Skin of body (tissue), 3 donors: ENCODE measurements at places on chromosomes 12 and 14.

- DNase-seq: no peak
These were observed 92.8 kb upstream of the KCNA1 start for GRCh38 chr12:4816744-4817525.

DNA sequence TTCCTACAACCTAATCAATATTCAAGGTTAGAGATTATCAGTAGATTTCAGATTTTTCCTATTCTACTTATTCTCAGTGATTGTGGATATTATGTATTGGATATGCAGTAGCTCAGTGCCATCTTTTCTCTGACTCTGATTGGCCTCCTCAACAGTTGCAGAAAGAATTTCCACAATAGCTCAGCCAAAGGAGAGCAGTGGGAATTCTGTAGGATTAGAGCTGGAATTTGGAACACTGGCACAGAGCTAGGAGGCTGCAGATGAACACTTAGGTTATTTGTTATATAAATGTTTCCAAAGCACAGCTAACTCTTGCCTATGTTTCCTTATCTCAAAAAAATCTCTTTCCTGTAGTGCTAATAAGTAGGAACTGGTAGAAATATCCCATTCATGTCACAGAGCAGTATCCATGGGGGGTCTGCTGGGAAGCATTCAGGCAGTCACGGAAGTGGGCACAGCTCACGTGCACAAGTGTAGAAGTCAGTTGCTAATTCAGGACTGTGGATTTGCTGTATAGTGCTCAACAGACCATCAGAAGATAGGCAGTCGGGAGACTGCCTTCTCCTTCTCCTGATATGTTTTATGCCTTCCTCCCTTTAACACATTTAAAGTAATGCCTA is 116.2 kb upstream of the TMEM260 start:
- DNase-seq: peak; percentile 55

GRCh38 chr14:53640695-53641094 is 315.9 kb downstream of the BMP4 start:
- DNase-seq: peak; percentile 72

DNA sequence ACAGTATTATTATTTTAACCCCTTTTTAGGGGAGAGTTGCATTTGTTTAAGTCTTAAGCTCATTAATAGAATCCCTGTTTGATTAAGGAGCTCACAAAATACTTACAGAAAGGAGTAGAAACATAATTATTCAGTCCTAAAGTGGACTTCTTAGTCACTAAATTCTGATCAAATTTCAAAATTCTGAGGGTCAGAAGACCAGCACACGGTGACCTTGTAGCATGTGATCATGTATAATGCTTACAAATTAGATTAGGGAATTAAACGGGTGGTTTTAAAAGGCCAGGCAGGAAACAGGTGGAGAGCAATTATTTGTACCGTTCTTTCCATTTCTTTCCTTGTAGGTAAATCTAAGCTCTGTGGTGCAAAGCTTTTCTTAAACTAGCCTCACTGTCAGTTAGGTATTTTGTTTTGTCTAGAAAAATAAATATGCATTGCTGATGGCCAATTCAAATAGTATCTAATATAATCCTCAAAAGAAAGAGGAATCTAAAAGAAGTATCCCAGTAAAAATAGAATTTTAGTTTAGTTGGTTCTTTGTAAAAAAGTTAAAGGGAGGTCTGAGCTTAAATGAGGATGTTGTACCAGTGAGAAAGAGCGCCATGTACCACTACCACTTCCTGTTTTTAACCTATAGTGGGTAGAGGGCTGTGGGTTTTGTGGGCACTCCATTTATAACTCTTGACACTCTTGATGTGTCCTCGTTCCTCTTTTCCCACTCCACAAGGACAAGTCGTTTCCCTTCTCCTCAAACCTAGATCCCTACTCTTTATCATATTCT is 51.1 kb downstream of the SLC38A1 start:
- DNase-seq: no peak

DNA sequence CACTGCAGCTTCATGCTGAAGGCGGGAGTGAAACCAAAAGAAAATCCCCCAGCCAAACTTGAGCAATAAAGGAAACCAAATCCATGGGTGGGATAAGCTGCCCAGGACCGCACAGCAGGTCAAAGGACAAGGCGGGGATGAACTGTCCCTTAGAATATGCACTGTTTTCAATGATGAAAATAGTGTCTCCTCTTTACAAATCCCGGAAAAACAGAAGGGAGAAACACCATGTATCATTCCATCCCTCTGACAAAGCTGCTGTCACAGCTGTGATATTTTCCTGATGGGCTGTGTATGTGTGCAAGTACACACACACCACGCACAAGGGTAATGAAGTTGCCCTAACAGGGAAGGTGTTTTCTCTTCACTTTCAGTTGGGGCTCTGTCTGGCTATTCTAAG is 70.3 kb downstream of the ACTN1 start:
- DNase-seq: no peak

GRCh38 chr12:123026094-123026853 is 45.8 kb downstream of the ARL6IP4 start:
- DNase-seq: no peak

GRCh38 chr12:79252358-79253075 is 387.9 kb downstream of the SYT1 start:
- DNase-seq: no peak

- no peak for DNase-seq
These were observed 1154.8 kb downstream of the TMEM121 start for GRCh38 chr14:106681161-106681560.

DNA sequence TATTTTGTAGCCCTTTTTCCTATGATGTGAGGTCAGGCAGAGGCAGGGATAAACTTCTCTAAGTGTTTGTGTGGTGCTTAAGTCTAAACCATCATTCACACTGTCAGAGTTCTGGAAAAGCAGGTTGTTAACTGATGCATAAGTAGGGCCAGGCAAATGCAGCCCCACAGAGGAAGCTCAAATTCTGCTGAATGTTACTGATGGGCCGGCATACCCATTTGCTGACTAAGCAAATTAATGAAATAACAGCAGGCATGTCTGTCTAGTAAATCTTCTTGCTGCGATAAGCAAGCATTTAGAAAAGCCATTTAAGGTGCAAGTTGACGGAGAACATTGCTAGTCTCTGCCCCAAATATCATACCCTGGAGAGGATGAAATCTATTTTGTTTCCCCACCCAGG is 523.2 kb upstream of the CCDC196 start:
- no peak for DNase-seq

DNA sequence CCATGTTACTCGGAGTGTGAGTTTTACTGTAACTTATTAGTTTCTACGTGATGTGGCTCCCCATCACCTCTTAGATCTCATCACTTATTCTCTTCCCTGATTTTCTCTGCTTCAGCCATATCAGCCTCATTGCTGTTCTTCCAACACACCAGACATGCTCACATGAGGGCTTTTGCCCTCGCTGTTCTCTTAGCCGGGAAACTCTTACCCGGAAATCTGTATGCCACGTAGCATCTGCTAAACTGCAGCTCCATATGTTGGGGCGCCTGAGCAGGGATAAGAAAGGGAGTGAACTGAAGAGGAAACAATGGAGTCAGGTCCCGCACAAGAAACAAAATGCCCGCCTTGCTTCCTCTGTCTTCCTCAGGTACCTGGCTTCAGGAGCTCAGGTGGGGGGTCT is 16.6 kb downstream of the SMUG1 start:
- DNase-seq: no peak

DNA sequence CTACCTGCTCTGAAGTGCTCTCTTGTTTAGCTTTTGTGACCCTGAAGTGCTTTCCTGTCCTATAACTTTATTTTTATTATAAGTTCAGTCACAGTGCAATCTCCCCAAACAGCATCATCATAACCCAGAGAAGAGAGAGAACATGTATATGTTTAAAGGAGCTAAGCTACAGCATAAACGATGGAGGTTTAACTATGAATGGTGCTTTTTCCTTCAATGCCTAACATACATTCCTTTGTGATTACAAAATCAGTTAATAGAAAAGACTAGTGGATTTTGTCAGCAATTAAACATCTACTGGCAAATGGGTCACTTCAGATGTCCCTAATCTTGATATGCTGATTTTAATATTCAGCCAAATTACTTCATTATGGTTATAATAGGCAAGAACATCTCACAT is 46.4 kb downstream of the ZFYVE21 start:
- DNase-seq: no peak

DNA sequence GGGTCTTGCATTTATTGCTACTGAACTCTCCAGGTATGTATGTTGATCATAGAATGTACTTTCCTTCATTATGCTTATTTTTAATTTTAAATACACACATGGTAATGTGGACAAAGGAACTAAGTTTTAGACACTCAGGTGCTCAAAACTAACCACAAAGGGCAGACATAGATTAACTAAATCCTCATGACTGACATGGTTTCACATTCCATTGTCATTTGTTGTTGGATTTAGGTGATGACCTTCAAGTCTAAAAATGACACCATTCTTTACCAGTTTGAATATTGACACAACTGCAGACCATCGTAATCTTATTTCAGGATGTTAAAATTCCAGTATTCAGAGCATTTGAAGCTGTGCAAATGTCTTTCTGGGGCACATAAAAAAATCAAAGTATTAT is 128.4 kb downstream of the BBS10 start:
- DNase-seq: no peak

DNA sequence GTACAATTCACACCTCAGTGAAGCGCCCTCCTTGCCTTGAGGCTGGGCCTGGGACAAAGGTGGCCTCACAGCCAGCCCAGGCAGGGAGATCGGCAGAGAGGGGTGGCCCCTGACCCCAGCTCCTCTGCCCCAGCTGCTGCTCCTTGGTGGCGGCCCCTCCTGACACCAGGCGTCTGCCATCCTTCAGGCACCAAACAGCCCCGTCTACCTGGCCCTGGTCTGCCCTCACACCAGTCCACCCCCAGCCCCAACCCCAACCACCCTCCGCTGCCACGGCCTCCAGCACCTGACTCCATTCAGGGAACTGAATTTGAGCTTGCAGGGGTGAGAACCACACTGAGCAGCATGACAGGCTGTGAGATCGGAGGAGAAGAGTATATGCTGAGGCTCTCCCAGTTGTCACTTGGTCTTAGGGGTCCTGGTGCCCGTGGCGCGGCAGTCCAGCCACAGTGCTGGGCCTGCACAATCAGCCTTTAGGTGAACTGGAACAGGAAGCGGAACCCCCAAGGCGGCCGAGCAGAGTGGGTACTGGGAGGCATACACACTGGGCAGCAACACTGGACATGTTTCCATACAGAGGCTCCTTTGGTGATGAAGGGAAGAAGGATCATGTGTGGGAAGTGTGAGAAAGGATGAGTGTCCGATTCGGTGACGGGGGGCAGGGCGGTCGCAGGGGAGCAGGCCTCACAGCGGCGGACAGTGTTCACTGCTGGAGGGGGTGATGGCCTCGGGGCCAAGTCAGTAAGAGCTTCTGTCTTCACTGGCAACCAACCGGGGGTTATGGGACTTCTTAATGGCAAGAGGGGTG is 18.7 kb downstream of the ZFYVE21 start:
- DNase-seq: no peak

GRCh38 chr12:61574339-61574738 is 685.9 kb upstream of the USP15 start:
- no peak for DNase-seq

GRCh38 chr12:50647031-50647430 is 116.9 kb upstream of the ATF1 start:
- no peak for DNase-seq

GRCh38 chr14:96722736-96723135 is 74.4 kb upstream of the VRK1 start:
- DNase-seq: no peak

DNA sequence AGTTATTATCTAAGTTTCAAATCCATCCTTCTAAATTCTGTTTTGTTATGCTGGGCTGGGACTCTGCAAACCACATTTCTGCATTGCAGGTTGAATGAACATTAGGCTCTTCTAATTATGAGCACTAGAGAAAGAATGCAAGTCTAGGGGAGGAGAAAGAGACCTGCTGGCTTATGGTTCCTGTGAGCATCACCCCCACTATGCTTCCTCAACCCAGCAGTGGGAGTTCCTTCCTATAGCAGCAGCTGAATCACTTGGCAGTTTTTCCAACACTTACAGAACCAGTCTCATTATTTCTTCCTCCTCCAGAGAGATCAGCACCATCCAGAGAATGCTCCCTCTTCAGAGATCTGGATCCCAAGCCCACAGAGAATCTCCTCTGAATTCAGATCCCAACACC is 297.7 kb upstream of the CLEC14A start:
- no peak for DNase-seq

DNA sequence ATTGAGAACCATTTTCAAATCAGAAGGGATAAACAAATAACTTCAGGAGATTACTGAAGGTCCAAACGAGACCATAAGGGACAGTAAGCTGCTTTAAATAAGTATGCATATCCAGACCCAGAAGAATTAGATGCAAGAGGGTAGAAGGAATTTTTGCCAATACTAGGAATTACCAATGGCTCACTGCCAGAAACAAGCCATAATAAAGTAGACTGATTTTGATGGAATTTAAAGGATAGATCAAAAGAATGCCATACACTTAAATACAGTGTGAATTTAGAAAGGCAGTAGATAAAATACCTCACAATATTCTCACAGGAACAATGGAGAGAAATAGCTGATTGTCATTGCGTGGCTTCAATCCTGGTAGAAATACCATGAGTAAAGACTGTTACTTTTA is 5.3 kb downstream of the ANKS1B start:
- DNase-seq: no peak

- DNase-seq: no peak
These were observed 95.8 kb downstream of the PRKCH start for GRCh38 chr14:61417141-61417540.

GRCh38 chr12:15469356-15469755 is 147.0 kb downstream of the PTPRO start:
- DNase-seq: no peak

DNA sequence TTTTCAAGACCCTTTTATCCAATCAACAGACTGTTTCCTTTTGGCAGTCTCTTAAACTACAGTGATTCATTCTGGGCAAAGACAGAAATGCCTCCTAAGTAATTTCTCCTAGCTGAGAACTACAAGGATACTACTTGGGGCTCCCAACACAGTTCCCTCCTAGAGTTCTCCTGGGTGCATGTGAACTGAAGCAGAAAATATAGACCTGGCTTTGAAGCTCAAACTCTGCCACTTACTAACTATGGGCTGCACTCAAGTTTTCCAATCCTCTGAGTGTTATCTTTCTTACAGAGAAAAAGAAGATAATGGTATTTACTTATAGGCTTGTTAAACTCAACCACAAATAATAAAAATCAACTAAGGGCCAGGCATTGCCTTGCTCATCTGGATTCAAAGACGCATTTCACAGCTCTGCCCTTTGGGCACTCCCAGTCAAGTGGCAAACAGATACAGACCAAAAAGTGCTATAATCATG is 97.6 kb downstream of the EFCAB11 start:
- no peak for DNase-seq

GRCh38 chr12:68932961-68933893 is at the start of gene CPM:
Gene CPM, minus strand, starts transcription at chr12:68933171. Its CDS starts 334 bp downstream, at chr12:68932837.
- no peak for DNase-seq
